Ovary (tissue), 10 donors: ENCODE measurements at places on chromosomes 3 and 15. TPM values are rescaled to one million over a fixed set of nuclear protein-coding genes. Genes with fewer than 3 reads are reported as not detected.

TMEM40 gene
- not detected for total RNA-seq

DNA sequence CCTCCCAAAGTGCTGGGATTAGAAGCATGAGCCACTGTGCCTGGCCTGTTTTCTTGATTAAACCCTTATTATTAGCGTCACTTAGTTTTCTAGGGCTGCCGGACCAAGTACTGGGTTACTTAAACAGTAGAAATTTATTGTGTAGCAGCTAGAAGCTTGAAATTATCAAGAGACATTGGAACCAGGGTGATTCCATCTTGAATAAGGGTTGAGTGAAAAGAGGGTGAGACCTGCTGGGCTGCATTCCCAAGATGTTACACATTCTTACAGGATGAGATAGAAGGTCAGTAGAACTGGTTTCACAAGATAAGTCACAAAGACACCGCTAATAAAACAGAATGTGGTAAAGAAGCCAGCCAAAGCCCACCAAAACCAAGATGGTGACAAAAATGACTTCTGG lies 18.6 kb upstream of the FSTL1 start:
- DNase-seq, result no peak
- H3K4me1 ChIP-seq, result no peaks in the 10 kb centered on the region
- no peaks in the 10 kb centered on the region for H3K36me3 ChIP-seq

ERICH6 gene
- total RNA-seq, result not detected

MTHFS gene
- 15.9 TPM for total RNA-seq

SNURF gene
- total RNA-seq, result 36.6 TPM

GRCh38 chr15:25733036-25733855 lies 129.9 kb downstream of the ATP10A start:
- peaks cover 3% of the 10 kb centered on the region for H3K4me1 ChIP-seq
- no peak for DNase-seq
- no peak overlapping the region for H3K4me3 ChIP-seq
- no peaks in the 10 kb centered on the region for H3K36me3 ChIP-seq
- no peak overlapping the region for H3K27ac ChIP-seq

ARNT2 gene
- total RNA-seq, result 20.5 TPM

- no peak overlapping the region for H3K4me3 ChIP-seq
- H3K27me3 ChIP-seq, result no peaks in the 10 kb centered on the region
- DNase-seq, result no peak
- no peaks in the 10 kb centered on the region for H3K4me1 ChIP-seq
These were observed 19.7 kb upstream of the ZNF280D start for GRCh38 chr15:56752986-56753385.

AMIGO3 gene
- not detected for total RNA-seq

DNA sequence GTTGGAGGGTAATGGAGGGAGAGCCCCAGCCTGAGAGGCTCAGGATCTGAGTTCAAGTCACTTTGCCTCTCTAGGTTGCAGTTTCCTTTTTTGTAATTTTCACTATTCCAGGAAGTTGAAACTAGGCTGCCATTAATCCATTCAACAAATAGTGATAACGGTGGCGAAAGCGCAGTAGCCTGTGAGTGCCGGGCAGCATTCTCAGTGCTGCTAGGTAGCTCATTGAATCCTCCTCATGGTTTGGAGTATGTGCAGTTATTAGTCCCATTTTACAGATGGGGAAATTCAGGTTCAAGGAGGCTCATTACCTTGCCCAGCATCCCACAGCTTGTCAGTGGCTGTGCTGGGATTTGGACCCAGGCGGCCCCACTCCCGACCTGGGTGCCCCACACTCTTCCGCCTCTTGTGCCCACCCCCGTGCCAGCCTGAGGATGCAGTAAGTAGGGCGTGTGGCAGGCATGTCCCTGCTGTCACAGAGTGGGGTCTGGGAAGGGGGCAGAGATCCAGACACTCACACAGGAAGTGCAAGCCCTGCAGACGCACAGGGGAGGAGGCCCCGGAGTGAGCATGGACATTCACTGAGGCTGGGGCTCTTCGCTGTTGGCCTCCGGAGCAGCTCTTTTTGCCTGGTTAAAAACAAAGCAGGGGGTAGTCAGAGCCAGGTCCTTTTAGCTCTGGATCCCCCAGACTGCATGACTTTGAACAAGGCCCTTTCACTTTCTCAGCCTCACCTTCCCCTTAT lies 58.8 kb downstream of the SLC6A6 start:
- H3K27ac ChIP-seq, result peak overlapping the region; percentile 43
- no peaks in the 10 kb centered on the region for H3K27me3 ChIP-seq
- DNase-seq, result no peak
- H3K4me3 ChIP-seq, result no peak overlapping the region

GRCh38 chr3:38497031-38497430 lies 891 bp downstream of the EXOG start:
- H3K4me1 ChIP-seq, result no peaks in the 10 kb centered on the region
- no peak overlapping the region for H3K27ac ChIP-seq
- H3K36me3 ChIP-seq, result no peaks in the 10 kb centered on the region
- DNase-seq, result no peak
- peak overlapping the region; percentile 64 for H3K4me3 ChIP-seq
- no peaks in the 10 kb centered on the region for H3K27me3 ChIP-seq

- H3K36me3 ChIP-seq, result no peaks in the 10 kb centered on the region
- no peak overlapping the region for H3K4me3 ChIP-seq
- peak; percentile 53 for DNase-seq
- no peak overlapping the region for H3K27ac ChIP-seq
- peaks cover 21% of the 10 kb centered on the region for H3K4me1 ChIP-seq
These were observed 399.7 kb upstream of the NR2F2 start for GRCh38 chr15:95930659-95931375.

GRCh38 chr15:57223345-57223744 lies 153.0 kb upstream of the CGNL1 start:
- no peaks in the 10 kb centered on the region for H3K27me3 ChIP-seq
- peaks cover 4% of the 10 kb centered on the region for H3K4me1 ChIP-seq
- DNase-seq, result no peak
- no peak overlapping the region for H3K27ac ChIP-seq
- no peak overlapping the region for H3K4me3 ChIP-seq

DNA sequence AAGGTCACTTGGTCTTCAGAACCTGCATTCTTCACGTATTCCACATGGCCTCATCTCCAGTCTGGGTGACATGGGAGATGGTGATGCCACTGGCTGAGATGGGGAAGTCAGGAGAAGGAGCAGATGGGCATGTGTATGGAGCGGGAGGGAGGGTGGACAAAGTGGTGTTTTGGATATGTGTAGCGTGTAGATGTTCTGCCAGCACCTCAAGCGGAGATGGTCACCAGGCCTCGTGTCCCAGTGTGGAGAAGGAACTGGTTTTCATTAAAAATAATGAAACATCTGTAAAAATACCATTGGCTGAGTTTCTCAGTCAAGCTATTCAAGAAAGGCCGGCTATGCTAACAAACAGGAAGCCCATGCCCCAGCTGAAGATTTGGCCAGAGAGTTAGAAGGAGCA lies 26.2 kb downstream of the LARP6 start:
- no peaks in the 10 kb centered on the region for H3K36me3 ChIP-seq
- H3K27me3 ChIP-seq, result no peaks in the 10 kb centered on the region
- H3K27ac ChIP-seq, result no peak overlapping the region
- H3K4me3 ChIP-seq, result no peak overlapping the region

COL6A5 gene
- not detected for total RNA-seq

DNA sequence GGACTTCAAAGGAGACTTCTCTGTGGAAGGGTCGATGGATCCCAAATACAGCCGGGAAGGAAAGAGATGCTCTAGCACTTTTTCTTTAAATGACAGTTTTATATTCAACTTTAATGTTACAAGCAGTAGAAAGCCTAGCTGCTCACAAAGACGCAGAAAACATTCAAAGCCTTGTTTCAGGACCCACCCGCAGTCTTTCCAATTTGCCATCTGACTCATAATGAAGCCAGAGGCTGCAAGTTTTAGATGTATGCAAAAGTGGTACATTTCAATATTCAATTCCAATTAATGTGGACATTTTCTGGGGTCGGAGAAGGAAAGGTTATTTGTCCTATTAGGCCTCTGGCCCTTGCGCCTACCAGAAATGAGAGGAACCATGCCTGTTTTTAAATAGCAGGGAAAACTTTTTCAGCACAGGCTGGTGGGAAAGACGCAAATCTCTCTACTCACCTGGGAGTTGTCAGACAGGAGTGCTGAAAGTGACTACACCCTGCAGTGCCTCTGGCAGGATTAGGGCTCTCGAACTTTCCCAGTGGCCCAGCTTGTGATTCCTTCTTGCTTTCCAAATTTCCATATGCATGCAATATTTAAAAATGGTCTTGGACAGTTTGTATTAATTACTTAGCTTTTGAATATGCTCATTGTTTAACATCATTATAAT lies 117.4 kb upstream of the MBNL1 start:
- no peak overlapping the region for H3K4me3 ChIP-seq
- H3K36me3 ChIP-seq, result no peaks in the 10 kb centered on the region
- DNase-seq, result no peak

- no peaks in the 10 kb centered on the region for H3K27me3 ChIP-seq
- DNase-seq, result no peak
- no peak overlapping the region for H3K27ac ChIP-seq
These were observed 552.6 kb downstream of the NSUN3 start for GRCh38 chr3:94615275-94616065.

DNA sequence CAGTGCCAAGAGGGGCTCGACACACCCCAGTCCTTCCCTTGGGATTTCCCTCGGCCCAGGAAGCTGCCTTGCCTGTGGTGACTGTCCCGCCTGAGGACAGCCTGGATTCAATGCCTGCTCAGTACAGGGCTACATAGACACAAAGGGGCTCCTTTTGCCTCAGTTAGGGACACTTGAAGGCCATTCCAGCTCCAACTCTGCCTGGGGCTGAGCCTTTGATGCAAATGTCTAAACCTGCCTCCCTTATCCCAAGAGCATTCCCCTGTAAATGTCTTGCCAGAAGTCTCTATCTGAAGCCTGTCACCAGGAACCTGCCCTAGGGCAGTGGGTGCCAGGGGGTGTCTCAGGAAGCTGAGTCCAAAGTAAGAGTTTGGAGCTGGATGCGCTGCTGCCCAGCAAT lies 19.3 kb upstream of the LYSMD4 start:
- DNase-seq, result no peak
- no peak overlapping the region for H3K27ac ChIP-seq

DNA sequence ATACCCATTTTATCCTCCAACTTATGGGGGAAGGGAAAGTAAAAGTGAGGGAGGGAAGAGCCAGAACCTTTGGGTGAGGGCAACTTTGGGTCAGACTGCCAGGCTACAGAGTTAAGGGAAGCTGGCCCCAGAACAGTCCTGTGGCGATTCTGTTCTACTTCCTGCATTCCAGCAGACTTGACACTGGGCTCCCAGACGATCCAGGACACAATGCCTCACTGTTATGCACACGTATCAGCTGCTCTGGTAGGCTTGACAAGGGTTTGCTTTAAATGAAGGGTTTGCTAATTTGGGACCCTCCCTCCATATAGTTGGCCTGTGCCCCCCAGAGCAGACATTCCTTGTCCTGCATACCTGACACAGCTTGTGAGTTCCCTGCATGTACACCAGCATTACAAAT lies 10.7 kb downstream of the GORASP1 start:
- H3K4me1 ChIP-seq, result peaks cover 4% of the 10 kb centered on the region
- no peaks in the 10 kb centered on the region for H3K36me3 ChIP-seq
- H3K27me3 ChIP-seq, result no peaks in the 10 kb centered on the region

DNA sequence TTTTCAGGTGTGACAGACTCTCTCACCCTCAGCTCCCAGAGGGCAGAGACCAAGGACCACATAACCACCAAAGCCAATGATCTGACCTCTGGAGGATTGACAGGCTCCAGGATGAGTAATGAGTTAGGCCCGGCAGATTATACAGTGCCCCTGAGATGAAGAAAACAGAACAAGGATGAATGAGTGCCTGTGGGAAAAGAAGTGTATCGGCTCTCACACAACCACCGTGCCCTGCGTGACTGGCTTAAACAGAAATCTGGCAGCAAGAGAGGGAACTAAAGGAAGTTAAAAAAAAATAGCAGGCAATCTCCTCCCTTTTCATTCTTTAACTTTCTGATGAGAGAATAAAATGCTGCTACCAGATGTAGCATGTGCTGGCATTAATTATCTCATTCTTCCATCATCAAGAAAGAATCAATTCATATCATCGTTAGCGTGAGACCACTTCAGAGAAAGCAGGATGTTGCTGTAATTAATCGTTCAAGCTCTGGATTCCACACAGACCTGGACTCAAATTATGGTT lies 227.5 kb upstream of the COL8A1 start:
- H3K27me3 ChIP-seq, result no peaks in the 10 kb centered on the region
- H3K4me1 ChIP-seq, result no peaks in the 10 kb centered on the region
- no peaks in the 10 kb centered on the region for H3K36me3 ChIP-seq
- H3K4me3 ChIP-seq, result no peak overlapping the region
- H3K27ac ChIP-seq, result no peak overlapping the region

CERS3 gene
- 0.11 TPM for total RNA-seq

ARGFX gene
- total RNA-seq, result not detected

- no peaks in the 10 kb centered on the region for H3K36me3 ChIP-seq
- no peak overlapping the region for H3K27ac ChIP-seq
- DNase-seq, result no peak
- no peaks in the 10 kb centered on the region for H3K27me3 ChIP-seq
These were observed 277.3 kb upstream of the TLE3 start for GRCh38 chr15:70375006-70375431.

DNA sequence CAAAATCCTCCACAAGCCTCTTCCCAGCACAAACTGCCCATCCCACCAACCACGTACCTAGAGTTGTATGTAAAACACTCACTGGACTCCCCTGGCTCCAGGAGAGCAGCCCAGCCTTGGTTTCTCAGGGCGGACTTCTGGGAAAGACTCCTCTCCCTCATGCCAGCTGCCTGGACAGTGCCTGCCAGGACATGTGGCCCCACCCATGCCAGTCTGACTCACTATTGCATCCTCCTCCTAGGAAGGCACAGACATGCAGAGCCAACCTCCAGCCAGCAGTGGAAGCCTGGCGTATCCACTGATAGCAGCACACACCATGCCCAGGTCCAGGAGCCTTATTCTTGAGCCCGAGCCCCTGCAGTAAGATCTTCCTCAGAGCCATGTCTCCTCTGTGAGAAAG lies 8.6 kb downstream of the PKM start:
- H3K27ac ChIP-seq, result no peak overlapping the region
- H3K27me3 ChIP-seq, result no peaks in the 10 kb centered on the region
- H3K4me1 ChIP-seq, result peaks cover 10% of the 10 kb centered on the region
- DNase-seq, result no peak
- no peaks in the 10 kb centered on the region for H3K36me3 ChIP-seq

GRCh38 chr3:121630355-121630754 lies 30.3 kb downstream of the HCLS1 start:
- no peak overlapping the region for H3K27ac ChIP-seq
- H3K36me3 ChIP-seq, result no peaks in the 10 kb centered on the region
- no peak overlapping the region for H3K4me3 ChIP-seq
- no peaks in the 10 kb centered on the region for H3K4me1 ChIP-seq
- no peaks in the 10 kb centered on the region for H3K27me3 ChIP-seq

GRCh38 chr3:197399486-197399885 lies 101.1 kb upstream of the DLG1 start:
- H3K27me3 ChIP-seq, result no peaks in the 10 kb centered on the region
- H3K36me3 ChIP-seq, result no peaks in the 10 kb centered on the region
- DNase-seq, result no peak

DNA sequence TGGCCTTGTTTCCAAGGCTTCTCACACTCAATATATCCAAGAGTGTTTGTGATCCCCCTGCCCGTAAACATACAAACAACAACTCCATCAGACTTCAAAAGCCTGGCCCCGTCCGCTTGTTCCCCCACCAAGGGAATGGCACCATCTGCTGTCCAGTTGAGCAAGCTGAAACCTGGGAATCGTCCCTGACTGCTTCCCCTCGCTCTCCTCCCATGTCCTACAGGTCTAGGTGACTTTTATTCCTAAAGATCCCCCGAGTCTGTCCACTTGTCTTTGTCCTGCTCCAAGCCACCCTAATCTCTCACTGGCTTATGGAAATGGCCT lies 27.9 kb upstream of the FAM174B start:
- peak; percentile 75 for DNase-seq
- no peak overlapping the region for H3K4me3 ChIP-seq
- H3K27me3 ChIP-seq, result no peaks in the 10 kb centered on the region
- no peak overlapping the region for H3K27ac ChIP-seq
- H3K36me3 ChIP-seq, result no peaks in the 10 kb centered on the region
- no peaks in the 10 kb centered on the region for H3K4me1 ChIP-seq
